ENCODE measurements at places on chromosomes 5 and 9.
A peak's percentile ranks its signal among the peaks of the same experiment; 100 is the strongest.

DNA sequence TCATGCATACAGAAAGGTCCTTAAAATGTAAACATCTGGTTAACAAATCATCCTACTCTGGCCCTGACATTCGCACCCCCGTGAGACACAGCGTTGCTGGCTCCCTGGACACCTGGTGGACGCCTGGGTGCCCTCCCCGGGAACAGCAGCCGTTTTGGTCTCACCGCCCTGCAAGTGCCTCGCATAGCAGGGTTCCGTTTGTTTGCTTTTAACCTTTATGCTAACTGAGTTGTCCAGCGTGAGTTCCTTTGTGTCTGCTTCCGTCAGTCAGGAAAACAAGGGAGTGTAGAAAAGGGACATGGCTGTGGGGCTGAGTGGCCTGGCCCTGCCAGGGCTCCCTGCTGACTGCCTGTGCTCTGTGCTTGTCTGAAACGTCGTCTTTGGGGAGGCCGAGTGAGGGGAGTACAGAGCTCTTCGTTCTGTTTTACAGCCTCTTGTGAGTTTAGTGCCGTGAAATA, 91.8 kb upstream of the CACNA1B start:
- DNase-seq = peak; percentile 54

- DNase-seq = peak; percentile 8
Observed at GRCh38 chr5:97545886-97546535, 363.0 kb upstream of the RIOK2 start.

- no peak for DNase-seq
Observed at GRCh38 chr9:110659891-110660541, 8.6 kb upstream of the MUSK start.

DNA sequence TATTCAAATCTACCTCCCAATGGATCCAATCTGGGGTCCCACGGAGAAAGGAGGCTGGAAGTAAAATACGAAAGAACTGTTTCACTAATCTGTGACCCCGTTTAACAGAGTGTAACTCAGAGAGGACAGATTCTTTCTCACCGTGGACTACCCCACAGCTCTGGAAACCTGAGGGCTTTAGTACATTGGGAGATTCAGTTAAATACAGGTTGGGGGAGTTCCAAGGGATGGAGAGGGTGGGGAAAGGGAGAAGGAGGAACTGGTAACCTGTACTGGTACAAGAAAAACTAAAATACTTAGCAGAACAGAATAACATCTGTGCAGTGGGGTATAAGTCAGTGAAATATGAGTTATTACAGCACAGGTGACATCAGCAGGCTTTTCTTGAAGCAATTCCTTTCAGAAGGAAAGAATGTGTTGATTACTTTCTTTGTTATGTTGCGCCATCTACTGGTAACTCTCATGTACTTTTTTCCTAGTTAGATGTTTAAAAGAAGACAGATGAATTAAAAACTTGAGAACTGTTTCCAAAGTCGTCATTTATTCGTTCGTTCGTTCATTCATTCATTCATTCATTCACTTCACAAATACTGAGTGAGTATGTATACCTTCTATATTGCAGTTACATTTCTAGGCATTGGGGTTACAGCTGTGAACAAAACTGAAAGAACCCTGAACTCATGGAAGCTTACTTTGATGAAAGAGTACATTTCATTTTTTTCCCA, 30.0 kb upstream of the STOM start:
- peak; percentile 41 for DNase-seq

- DNase-seq = no peak
Observed at GRCh38 chr5:132754111-132754510, 6.9 kb downstream of the CCNI2 start.

GRCh38 chr9:137286975-137287383, 9.5 kb downstream of the TOR4A start:
- peak; percentile 81 for DNase-seq

- DNase-seq = no peak
Observed at GRCh38 chr9:129673602-129674001, 8.2 kb downstream of the PRRX2 start.

DNA sequence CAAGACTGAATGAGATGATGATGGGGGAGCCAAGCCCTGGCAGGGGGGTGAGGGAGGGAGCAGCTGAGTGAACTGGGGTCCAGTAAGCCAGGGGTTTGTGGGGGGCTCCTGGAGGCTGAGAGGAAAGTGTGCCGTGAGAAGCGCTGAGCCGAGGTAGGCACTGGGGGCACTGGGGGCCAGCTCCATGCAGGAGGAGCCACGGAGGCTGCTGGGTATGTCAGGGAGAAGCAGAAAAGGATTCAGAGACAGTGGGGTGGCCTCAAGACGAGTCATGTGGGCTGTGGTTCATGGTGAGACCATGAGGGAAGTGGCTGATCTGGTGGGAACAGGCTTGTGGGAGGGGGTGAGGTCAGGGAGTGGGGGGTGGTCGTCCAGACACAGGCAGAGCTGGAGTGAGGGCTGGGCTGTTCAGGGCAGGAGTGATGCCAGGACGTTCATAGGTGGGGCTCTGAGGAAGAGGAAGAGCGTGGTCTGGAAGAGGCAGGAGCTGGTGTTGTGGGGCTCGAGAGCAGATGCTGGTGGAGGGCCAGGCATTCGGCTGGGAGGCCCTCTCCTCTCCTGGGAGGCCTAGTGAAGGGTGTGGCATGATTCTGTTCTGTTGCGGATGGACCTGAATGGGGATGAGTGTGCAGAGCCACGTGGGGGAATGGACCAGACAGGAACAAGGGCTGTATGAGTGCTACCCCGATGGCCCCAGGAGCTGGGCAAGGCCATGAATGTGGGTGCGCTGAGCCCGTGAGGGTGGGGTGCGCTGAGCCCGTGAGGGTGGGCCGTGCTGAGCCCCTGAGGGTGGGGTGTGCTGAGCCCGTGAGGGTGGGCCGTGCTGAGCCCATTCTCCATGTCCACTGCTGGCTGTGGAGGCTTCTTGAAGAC, 92.7 kb upstream of the CACNA1B start:
- DNase-seq = no peak

- DNase-seq = no peak
Observed at GRCh38 chr9:20582150-20582549, 40.1 kb downstream of the MLLT3 start.

DNA sequence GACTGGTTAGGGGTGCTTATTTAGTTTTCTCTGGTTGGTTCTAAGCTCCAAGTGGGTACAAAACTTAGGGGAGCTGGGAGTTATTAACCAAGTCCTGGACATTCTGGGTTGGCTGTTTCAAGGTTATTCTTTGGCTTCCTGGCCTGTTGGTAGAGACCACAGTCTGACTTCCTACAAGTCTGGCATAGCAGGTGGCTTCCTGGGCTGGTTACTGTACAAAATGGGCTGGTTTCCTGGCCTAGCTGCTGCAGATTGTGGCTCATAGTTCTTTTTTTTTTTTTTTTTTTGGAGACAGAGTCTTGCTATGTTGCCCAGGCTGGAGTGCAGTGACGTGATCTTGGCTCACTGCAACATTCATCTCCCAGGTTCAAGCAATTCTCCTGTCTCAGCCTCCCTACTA, 46.3 kb upstream of the BARHL1 start:
- no peak for DNase-seq

DNA sequence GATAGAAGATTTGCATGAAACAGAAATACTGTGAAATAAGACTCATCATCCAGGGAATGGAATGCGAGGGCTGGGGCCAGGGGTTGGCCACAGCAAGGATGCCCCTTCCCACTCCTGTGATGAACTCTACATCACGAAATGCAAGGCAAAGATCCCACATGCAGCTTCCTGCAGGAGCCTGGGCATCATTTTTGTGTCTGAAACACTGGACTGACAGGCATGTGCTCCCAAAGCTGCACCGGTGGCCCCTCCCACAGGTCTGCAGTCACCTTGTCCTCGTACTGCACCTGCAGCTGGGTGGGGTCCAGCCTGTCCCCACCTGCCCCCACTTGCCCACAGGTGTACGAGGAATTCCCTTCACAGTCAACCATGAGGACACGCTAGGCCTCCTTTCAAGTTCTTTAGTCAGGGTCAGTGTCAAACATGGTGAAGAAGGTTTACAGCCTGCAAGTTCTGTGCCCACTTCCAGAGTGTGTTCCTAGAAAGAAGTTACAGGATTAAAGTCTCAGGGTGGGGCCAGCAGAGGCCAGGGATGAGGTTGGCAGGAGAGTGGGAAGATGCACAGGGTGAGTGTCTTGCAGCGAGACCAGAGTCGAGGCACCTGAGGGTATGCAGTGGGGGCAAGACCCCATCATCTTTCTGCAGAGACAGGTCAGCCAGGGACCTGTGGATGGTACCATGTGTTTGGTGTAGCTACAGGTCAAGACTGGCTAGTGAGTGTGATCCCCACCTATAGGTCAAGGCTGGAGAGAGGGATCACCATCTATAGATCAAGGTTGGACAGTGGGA, 155.0 kb upstream of the IRX2 start:
- no peak for DNase-seq

GRCh38 chr9:16532681-16533450, 337.6 kb downstream of the BNC2 start:
- no peak for DNase-seq

- no peak for DNase-seq
Observed at GRCh38 chr5:17261075-17261474, 43.6 kb downstream of the BASP1 start.

DNA sequence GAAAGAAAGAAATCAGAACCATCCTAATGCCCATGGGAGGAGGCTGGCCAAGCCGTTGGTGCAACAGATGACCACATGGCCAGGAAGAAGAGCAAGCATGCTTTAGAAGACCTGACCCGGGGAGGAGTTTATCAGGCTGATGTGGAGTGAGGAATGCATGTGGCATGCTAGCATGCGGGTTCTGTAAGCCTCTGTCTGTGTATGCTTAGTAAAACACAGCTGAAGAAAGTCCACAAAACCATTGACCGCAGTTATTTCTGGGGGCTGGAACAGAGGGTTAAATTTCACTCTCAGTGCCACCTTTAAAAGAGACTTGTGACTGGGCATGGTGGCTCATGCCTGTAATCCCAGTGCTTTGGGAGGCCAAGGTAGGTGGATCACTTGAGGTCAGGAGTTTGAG, 19.1 kb downstream of the GFI1B start:
- DNase-seq = no peak

DNA sequence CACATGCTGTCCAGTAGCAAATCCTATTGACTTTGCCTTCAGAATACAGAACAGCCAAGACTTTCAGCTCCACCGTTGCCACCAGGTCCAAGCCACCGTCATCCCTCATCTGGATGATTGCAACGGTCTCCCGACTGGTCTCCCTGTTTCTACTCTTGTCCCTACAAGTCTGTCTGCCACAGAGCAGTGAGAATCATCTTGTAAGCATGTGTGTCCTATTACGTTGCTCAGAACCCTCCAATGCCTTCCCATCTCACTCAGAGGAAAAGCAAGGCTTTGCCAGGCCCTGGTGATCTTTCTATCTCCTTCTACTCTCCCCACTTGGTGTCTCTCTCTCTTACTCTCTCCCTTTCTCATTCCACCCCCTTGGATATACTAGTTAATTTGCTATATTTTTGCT, 76.7 kb upstream of the GDNF start:
- no peak for DNase-seq

DNA sequence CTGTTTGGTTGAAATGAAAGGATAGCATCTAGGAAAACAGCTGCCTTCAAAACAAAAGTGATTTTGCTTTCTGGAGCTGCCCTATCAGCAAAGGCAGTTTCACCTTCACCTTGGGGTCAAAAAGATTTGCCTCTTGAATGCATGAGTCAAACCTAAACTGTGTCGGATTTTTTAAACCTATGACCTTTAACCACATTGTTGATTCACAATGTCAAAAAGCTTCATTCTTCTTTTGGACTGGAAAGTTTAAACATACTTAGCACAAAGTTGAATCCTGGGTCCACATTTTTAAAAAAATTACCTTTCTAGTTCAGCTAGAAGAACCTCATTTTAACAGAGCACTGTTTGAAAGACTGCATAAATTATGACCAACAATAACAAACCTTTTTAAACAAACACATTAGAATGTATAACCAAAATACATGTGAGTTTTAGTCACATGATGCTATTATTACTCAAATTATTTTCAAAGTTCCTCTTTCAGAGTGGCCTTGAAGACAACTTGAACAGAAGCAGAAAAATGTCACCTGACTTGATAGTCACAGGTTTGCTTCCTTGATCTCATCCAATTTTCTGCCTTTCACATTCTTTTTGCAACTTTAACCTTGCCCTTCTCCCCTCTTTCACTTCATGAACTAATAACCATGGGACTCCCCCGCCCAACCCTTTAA, 109.7 kb upstream of the LHFPL2 start:
- no peak for DNase-seq

GRCh38 chr9:132108728-132109127, 29.1 kb upstream of the MED27 start:
- DNase-seq = no peak

- no peak for DNase-seq
Observed at GRCh38 chr5:173622183-173623047, 6.0 kb upstream of the BOD1 start.

GRCh38 chr9:70466976-70467561, 52.6 kb upstream of the KLF9 start:
- DNase-seq = no peak

- no peak for DNase-seq
Observed at GRCh38 chr5:54754878-54755277, 230.5 kb downstream of the ESM1 start.

DNA sequence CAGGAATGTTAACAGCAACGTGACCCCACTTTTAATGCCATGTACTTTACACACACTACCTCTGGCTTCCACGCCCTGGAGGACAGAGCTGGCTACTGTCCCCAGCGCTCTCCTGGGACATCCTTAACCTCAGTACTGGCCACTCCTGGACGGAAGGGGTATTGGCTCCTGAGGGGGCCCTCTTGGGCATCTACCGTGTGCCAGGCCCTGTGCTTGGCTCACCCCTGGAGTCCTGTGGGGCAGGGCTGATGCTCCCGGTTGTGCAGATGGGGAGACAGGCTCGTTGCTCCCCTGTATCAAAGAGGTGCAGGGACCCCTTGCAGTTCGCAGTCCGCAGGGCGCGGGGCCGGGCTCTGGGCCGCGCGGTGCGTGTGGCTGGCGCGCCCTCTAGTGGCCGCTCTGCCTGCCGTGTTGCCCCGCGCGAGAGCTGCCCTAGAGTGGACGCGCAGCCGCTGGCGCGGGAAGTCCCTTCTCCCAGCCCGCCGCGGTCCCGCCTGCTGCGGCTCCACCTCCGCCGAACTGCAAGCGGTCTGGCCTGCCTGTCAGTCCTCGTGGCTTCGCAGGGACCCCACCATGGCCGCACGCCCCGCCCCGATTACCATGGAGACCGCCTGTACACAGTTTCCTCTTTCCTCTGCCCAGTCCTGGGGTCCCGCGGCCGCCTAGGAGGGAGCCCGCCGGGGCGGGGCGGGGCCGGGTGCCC, at the start of gene WDR38:
WDR38 (plus strand) TSS at position 632 of the 703 bp plus-strand sequence. CDS start 72 bp downstream, outside the sequence.
- DNase-seq = peak; percentile 92

DNA sequence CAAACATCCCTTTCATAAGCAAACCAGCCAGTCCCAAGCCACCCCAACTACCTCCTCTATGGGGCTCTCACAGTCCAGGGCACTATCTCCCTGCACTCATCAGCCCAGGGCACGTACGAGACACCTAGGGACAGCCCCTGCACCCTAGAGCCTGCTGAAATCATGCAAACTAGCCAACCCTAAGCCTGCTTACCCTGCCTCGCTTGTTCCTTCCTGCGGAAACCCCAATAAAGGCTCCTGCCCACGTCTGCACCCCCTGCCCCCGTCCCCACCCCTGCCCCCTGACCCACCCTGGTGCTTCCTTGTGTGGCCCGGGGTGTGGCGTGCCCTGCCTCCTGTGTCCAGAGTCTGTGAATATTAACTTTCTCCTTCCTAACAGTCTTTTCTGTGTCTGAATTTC, 135.9 kb downstream of the GADD45G start:
- DNase-seq = no peak

All from iPS-NIHi11 (cell line).